Ammon's horn (tissue), 1 donor: ENCODE measurements at places on chromosomes 5 and 9.

DNA sequence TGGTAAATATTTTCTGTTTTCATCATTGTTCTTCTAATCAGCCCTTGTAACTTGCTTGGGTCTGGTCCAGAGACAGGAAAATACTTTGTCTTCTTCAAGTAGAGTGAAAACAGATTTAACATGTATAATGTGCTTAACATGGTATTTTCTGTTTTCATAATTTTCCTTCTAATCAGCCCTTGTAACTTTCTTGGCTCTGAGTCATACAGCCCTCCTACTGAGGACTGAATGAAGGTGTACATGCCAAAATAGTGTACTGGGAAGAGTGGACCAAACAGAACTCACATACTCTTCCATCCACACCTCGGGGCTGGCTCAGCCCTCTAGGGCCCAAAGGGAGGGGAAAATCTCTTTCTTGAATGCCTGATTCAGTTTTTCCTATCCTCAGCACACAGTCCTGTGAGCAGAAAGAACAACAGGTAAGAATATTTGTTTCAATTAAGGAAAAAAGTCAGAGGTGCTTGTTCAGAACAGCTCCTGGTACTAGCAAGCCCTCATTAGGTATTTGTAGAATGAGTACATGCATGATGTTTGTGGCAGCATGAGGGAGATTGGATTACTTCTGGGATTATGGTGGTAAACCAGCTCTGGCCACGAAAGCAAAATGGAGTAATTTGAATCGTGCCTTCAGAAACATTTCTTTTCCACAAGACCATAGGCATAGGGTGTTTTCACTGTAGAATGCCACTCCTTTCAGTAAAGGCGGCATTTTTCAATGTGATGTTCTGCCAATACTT is 24.2 kb upstream of the MACIR start:
- DNase-seq, result no peak

GRCh38 chr9:292915-293314 is 78.2 kb downstream of the DOCK8 start:
- no peak for DNase-seq

- DNase-seq, result no peak
Measured at GRCh38 chr5:179250561-179251225, 94.6 kb downstream of the ADAMTS2 start.

- no peak for DNase-seq
Measured at GRCh38 chr5:128478386-128479368, 59.4 kb downstream of the FBN2 start.

DNA sequence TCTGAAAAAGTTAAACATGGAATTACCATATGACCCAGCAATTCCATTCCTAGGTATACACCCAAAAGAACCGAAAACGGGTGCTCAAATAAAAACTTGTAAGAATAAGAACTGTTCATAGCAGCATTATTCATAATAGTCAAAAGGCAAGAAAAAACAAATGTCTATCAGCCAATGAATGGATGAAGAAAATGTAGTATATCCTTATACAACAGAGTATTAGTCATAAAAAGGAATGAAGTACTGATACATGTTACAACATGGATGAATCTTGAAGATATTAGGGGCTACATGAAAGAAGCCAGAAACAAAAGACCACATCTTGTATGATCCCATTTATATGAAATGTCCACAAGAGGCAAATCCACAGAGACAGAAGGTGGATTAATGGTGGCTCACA is 15.6 kb upstream of the BRD3 start:
- no peak for DNase-seq

GRCh38 chr5:126544087-126544740 is 50.8 kb downstream of the ALDH7A1 start:
- DNase-seq, result no peak

- no peak for DNase-seq
Measured at GRCh38 chr5:53381-54174, 38.4 kb upstream of the PLEKHG4B start.

DNA sequence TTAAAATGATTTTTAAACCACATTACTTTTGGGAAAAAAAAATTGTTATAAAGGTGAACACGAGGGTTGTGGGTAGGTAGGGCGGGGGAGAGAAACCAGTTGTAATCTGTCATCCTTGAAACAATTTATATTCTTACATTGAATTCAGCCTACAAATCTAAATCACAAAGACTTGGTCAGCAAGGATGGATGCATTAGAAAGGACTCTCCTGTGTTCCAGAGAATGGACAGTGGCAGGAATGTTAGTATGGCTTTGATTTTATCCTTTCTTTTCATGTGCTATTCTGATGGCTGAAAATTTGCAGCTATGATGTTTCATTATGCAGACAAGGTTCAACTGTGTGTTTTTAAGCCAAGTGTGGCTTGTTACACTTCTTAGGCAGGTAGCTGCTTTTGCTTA is 234.7 kb downstream of the SLF1 start:
- DNase-seq, result no peak

DNA sequence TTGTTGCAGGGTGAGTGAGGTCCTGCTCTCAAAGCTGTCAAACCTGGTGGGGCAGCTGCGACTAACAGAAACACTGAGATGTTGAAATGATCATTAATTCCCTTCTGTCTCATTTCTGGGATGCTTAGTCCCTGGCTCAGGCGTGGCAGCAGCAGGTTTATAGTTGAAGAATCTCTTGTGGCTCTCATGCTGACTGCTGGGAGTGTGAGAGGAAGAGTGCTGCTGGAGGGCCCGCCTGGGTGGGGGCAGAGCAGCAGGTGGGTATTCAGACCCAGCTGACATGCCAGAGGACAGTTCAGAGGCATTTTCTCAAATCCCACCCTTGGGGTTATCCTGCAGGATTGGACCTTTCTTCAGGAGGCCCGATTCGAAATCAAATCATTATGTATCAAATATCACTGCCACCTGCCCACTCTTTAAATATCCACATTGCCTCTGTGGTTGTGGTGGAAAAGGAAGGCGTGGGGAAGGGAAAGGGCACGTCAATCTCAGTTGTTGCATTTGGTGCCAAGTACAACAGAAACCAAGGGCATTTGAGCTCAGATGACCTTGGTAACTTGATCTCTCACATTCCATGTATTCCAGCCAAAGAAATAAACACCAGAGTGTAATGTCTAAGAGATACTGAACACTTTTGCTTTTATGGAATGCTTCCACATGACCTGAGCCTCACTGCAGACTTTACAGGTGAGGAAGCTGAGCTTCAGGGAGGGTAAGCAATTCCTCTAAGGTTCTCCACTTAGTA is 224.3 kb downstream of the AOPEP start:
- DNase-seq, result no peak

GRCh38 chr5:177487144-177487543 is 10.3 kb downstream of the PDLIM7 start:
- DNase-seq, result no peak

DNA sequence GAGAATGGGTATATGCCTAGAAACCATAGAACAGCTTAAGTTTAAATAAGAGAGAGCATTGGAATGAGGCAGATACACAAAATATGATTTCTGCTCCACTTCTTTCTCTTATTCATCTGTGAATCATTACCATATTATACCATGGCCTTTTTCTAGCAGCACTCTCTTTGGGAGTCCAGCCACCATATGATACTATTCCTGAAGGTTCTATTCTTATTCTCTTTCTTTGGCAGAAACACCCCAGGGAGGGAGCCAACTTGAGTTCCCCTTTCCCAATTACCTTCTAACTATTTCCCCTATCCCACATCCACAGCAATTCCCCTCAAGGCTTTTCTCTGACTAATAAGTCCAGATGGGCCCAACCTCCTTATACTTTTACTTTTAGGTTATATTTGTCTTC is 55.9 kb downstream of the NDUFAF2 start:
- DNase-seq, result no peak

GRCh38 chr9:112301420-112301819 is 32.0 kb downstream of the PTBP3 start:
- no peak for DNase-seq

- DNase-seq, result no peak
Measured at GRCh38 chr9:80158131-80158530, 586.4 kb downstream of the TLE4 start.

DNA sequence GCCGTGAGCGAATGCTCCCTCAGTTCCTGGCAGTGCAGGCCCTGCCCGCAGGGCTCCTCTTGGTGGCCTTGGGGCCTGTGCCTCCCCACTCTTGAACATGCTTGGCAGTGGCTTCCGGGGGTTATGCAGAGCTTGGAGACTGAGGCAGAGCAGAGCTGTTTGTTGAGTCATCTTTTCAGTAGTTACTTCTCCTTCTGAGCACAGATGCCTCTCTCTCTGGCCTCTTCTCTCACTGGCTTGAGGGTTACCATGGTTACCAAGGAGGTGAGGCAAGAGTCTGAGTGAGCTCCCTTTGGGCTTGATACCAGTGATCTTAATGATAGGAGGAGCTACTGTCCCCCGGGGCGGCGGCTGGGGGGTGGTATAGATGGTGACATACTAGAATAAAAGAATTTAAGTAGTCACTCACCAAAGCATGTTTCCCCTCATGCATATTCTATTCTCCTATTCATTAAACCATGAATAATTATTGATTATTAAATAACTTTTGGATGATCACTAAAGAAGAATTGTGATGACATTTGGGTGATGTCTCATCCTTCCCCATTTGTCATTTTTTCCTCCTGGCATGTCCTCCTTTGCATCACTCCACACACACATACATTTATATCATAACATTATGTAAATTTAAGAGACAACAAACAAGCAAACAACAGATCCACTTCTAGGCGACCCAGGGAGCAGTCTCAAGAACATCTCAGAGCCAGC is 111.1 kb downstream of the ARHGAP26 start:
- peak; percentile 56 for DNase-seq

GRCh38 chr5:172339264-172340180 is 56.0 kb upstream of the UBTD2 start:
- no peak for DNase-seq

DNA sequence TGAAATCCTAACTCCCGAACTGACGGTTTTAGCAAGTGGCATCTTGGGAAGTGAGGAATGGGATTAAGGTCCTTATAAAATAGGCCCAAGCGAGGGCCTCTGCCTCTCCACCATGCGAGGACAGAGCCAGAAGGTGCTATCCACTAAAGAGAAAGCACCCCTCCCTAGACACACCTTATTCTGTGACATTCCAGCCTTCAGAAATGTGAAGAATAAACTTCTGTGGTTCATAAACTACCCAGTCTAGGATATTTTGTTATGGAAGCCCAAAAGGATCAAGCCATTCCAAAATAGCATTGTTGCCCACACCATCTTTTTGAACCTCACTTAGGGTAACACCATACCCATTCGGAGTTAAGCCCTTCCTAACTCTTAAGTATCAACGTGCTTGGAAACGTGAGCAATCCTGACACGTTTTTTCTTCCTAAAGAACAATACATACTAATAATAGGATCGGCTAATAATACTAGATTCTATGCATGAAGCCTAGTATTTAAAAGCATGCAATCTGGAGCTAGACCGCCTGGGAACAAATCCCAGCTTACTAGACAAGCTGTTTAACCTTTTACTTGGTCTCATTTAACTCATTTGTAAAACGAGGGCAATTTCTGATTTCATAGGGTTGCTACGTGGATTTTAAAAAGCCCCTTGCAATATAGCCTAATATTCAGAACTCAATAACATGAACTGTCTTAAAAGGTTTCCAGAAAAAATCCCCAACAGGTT is 1.1 kb upstream of the SMC2 start:
- peak; percentile 11 for DNase-seq

- DNase-seq, result no peak
Measured at GRCh38 chr5:58649716-58650115, 66.8 kb downstream of the RAB3C start.

GRCh38 chr5:172841-173251 is 18.4 kb upstream of the LRRC14B start:
- DNase-seq, result no peak

- DNase-seq, result no peak
Measured at GRCh38 chr5:65672796-65673195, 48.0 kb downstream of the SHLD3 start.

DNA sequence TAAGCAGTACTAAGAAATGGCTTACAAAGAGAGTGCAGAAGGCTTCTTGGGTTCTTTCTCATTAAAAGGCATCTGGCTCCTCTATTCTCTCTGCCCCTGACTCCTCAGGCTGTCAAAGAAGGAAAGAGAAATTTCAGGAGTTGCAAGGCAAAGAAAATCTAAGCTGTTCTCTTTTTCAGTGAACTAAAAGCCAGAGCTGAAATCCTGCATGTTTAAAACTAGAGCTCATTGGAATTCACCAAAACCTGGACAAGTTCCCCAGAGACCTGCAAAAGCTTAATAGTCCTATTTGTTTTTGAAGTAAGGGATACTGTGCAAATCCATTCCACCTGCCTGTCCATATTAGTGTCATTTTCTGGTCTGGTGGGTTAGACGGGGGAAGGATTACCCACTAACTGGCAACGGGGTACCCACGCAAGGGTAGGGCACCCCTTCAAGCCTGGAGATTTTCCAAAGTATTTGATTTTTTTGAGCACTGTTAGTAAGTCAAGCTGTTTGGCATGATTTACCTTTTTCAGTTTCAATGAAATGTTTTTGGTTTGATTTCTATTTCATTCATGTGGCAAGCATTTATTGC is 179.3 kb downstream of the FSTL4 start:
- no peak for DNase-seq

DNA sequence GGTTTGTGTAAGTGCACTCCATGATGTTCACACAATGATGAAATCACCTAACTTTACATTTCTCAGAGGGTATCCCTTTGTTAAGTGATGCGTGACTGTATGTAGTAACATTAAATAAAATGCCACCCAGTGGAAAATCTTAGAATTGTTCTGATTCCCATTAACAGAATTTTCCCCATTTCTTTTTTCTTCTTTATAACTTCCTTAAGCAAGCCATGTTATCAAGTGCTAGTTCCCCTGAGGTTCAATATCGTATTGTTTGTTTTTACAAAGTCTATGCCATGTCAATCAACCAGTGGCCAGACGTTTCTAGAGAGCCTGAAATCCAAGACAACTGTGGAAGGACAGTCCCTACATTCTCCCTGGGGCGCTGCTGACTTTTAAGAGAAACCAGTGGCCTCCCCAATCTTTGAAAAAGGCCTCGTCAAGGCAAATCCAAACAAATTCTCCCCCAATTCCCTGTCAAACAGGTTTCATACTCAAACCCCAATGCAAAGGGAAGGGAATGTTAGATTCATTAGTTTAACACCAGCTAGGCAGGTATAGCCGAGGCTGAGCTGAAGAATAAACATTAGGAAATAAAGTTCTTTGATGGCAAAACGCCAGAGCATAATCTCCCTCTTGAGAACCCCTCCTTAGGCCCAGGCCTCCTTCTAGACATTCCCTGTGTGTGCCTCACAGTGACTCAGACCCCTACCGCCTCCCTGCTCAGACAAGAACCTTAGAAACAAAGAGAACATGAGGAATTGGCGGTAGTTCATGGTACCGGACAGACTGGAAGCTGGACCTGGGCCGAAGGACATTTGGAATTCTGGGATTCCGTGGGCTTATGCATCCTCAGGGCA is 198.7 kb downstream of the GNA14 start:
- DNase-seq, result no peak

- DNase-seq, result peak; percentile 23
Measured at GRCh38 chr9:84947412-84947972, 278.0 kb downstream of the NTRK2 start.

- DNase-seq, result no peak
Measured at GRCh38 chr9:121735065-121735792, 83.8 kb downstream of the DAB2IP start.

DNA sequence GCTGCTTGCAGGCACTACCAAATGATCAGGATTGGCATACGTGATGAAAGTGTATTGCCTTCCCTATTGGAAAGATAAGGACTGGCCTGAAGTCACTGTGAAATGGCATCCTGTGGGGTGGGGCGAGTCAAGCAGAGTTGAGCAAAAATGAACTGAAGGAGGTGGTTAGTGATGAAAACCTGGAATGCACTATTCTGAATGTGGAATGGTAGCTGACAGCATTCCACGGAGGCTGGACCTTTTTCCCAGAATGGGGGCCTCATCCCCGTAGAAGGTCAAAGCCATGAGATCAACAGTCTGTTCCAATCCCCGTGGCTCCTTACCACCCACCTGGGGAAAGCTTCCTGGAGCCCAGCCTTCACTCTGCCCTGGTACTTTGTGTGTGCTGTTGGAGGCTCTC is 37.7 kb downstream of the ASS1 start:
- DNase-seq, result no peak
